ENCODE measurements at places on chromosomes 16 and 17.

- no peak for DNase-seq
Measured at GRCh38 chr17:21239680-21240368, 13.4 kb downstream of the NATD1 start.

DNA sequence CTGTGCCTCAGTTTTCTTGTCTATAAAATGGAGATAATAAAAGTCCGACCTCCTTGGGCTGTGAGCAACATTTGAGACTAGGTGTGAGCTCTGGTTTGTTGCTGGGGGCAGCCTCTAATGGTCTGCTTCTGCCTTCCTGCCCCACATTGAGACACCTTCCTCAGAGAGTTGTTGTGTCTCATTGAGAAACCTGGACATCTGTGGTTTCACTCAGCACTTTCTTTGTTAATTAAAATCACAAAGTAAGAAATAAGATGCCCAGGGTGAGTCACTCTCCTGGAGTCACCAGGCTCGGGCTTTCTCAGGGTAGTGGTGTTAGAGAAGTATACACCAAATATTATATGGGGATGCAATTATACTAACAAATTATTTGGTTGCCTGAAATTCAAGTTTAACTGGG, 389.2 kb upstream of the SALL1 start:
- DNase-seq = no peak

GRCh38 chr17:2634361-2634960, 41.0 kb downstream of the PAFAH1B1 start:
- DNase-seq = no peak

- DNase-seq = no peak
Measured at GRCh38 chr16:76835779-76836300, 355.1 kb upstream of the MON1B start.

DNA sequence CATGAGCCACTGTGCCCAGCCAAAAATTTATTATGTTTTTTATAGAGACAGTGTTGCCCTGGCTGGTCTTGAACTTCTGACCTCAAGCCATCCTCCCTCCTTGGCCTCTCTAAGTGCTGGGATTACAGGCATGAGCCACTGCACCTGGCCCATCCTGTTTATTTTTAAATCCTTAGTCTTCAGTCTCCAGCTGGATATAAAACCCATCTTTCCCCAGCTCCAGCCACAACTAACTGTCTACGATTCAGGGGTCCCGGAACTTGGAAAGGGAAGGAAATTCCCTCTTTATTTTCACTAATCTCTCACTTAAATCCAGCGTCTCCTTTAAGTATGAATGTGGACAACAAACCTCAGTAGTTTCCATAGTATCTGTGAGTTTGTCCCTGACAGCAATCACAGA, 62.2 kb downstream of the IQCK start:
- DNase-seq = peak; percentile 9

DNA sequence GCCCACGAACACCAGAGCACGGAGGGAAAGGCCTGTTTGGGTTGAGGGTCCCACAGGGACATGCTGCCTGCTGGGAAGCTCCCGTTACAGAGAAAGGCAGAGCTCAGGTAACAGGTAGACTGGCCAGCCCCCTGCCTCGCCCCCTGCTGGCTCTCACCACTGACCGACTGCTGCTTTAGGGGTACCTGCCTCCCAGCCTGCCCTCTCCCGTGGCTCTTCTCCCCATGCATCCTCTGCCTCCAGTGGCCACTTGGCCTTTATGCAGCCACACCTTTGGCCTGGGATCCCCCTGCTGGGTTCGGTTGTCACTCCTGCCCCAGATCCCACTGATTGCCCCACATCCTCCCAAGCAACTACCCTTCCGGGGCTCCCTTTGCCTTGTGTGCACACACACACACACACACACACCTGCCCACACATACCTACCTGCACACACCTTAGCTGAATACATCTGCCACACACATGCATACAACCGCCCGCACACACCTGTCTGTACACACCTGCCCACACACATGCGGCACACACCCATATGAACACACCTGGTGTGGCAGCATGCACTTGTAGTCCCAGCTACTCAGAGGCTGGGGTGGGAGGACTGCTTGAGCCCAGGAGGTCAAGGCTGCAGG, 7.1 kb downstream of the MCRIP1 start:
- no peak for DNase-seq

DNA sequence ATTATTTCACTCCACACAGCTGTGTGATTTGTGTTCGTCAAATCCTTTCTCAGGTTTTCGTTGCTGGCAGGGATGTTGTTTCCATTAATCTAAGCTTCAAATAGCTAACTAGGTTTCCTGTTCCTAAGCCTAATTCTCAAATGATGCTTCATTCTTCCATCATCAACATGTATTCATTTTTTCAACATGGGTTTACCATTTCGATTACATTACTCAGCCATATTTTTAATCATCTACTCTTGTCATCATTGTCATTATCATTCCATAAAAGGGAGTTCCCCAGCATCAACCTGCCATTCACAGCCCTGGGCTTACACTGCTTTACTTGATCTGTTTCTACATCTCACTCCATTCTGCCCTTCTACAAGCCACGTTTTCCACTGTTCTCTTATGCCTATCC, 33.3 kb upstream of the ANKFN1 start:
- no peak for DNase-seq

DNA sequence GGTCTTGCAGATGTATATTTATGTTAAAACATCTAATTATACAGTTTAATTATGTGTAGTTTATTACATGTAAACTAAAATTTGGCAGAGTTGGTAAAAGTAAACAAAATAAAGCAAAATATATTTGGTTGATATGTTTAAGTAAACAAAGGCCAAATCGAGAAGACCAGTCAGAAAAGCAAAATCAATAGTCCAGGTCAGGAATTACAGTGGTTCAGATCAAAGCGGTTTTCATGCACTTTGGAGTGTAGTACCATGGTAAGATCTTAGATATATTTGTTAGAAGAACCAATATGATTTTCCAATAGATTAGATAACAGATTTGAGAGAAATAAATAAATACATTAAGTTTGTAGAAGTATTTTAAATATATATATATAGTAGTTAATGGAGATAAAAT, 1421.6 kb upstream of the CDH8 start:
- no peak for DNase-seq

DNA sequence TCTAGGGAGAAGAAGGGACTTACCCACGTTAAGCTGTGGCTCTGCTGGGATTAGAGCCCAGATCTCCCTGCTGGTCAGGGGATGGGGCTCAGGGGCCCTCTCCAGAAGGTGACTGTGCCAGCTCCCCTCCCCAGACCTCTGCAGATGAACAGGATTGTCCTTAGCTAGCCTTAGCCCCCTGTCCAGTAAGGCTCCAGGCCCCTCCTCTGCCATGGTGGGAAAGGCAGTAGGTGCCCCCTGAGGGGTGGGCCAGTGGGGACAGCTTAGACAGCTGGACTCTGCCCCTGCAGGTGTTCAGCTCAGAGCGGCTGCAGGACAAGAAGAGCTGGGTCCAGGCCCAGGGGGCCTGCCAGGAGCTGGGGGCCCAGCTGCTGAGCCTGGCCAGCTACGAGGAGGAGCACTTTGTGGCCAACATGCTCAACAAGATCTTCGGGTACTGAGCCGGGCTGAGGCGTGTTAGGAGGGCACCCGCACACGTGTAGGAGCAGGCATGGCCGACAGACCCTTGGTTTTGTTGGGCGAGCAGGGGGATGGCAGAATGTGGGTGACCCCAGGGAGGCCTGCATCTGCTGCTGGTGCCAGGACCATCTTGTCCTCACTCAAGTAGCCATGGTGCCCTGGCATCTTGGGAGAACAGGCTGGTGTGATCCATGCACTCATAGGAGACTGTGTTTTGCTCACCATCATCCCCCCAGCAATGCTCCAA, 50.9 kb downstream of the MRC2 start:
- no peak for DNase-seq

GRCh38 chr17:34203018-34203638, 52.0 kb upstream of the CCL2 start:
- no peak for DNase-seq

DNA sequence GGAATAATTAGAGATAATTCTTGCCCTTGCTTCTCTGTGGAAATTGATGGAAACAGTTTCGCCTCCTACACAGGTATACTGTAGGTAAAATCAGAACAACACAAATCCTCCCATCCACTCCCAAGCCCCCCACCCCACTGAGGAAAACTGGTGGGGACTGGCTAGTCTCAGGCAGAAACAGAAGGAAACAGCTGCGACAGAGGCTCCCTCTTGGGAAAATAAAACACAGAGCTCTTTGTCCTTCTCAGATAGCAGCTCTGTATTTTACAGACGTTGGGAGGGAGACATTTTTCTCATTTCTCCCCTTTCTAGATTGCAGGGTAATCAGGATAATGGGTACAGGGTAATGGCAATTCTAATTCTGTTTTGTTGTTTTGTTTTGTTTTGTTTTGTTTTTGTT, 1.1 kb downstream of the SLFN13 start:
- DNase-seq = no peak

- DNase-seq = no peak
Measured at GRCh38 chr16:15835136-15835878, 21.5 kb downstream of the MYH11 start.

DNA sequence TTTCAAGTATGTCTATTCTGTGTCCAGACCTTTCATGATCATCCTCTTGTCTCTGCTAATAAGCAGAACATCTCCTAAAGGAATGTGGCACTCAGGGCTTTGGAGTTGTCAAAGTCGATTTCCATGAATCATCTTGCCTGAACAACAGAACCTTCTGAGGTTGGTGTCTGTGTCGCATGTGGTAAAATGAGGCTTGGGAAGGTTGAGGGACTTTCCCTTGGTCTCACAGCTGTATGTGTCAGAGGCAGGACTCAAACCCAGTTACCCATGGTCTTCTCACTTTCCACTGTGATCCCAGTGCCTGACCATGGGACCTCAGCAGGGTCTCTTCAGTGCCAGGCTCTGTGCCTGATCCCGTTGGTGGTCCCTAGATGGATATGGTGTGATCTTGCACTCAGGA, 4.2 kb upstream of the GPRC5B start:
- DNase-seq = no peak

- no peak for DNase-seq
Measured at GRCh38 chr17:22374741-22375140, 682.4 kb downstream of the KCNJ18 start.

- DNase-seq = peak; percentile 72
Measured at GRCh38 chr17:48543107-48543853, 1.6 kb downstream of the HOXB2 start.

DNA sequence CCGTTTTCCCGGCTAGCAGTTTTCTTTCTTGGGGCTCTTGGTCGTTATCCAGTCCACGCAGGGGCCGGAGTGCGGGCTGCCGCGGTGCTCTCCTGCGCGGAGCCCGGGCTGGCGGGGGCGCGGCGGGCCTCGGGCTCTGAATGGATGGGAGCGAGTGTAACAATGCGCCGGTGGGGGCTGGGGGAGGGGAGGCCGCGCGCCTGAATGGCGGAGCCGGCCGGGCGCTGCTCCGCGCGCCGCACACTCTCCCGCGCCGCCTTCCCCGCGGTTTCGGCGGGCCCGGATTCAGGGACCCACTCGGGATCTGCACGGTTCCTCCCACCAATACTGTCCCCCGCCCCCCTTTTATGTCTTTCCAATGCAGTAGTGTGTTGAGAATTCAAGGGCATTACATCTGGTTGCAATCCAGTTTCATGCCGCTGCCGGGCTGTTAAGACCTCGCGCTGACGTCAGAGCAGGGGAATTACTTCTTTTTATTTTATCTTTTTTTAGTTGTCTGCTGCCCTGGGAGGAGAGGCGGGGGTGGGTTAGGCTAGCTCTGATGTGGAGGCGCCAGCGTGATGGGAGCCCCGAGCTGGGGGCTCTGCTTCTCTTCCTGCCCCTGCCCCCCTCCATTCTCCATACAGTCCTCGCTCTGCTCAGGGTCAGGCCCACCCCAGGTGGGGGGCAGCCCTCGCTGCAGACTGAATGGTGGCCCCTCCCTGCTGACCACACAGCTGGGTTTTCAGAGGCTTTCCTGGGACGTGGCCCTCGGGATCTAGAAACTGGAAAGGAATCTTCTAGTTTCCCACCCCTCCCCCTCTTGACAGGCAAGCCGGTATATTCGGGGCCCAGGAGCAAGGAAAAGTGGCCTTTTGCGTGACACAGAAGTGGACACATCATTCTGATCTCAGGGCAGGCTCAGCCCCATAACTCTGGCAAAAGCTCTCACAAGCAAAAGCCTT, 1.8 kb downstream of the RAI1 start:
- peak; percentile 85 for DNase-seq

DNA sequence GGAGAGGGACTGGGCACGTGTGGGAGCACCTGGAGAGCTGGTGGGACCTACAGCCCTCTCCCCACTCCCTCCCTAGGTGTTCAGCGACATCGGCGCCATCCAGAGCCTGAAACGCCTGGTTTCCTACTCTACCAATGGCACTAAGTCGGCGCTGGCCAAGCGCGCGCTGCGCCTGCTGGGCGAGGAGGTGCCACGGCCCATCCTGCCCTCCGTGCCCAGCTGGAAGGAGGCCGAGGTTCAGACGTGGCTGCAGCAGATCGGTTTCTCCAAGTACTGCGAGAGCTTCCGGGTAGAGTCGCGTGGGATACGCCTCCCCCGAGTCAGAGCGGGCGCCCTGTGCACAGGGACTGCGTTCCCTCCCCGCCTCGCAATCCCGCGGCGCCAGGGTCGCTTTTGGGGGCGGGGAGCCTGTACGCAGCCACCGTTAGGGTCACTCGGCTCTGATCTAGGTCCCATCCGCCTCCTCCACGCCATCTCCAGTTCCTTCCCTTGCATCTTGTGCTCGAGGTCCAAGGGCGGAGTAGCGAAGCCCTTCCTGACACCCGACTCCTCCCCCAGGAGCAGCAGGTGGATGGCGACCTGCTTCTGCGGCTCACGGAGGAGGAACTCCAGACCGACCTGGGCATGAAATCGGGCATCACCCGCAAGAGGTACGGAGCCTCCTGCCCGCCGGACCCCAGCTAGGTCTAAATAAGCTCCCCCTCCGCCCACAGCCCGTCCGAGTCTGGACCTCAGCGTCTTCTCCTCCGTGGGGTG, 13.0 kb downstream of the SARM1 start:
- no peak for DNase-seq

GRCh38 chr17:63358111-63358839, 87.8 kb downstream of the CYB561 start:
- DNase-seq = no peak

DNA sequence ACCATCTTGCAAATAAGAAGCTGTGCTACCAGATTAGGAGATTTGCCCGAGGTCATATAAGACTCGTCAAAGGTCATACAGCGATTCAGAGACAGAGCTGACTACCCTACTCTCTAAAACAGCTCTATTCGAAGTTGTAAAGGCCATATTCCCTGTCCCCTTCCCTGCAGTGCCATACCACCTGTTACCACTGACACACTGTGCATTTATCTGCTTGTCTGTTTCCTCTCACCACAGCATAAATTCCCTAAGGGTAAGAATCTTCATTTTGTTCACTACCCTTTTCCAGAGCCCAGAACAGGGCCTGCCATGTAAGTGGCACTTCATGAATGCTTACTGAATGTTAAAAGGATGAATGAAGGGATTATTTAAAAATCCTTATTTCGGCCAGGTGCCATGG, 3.4 kb upstream of the KSR1 start:
- DNase-seq = no peak

- no peak for DNase-seq
Measured at GRCh38 chr16:3934491-3935181, 54.1 kb upstream of the CREBBP start.

GRCh38 chr16:4868026-4868425, 20.7 kb downstream of the UBN1 start:
- DNase-seq = no peak
